ENCODE measurements at places on chromosomes 3 and 15.
A peak's percentile ranks its signal among the peaks of the same experiment; 100 is the strongest.

DNA sequence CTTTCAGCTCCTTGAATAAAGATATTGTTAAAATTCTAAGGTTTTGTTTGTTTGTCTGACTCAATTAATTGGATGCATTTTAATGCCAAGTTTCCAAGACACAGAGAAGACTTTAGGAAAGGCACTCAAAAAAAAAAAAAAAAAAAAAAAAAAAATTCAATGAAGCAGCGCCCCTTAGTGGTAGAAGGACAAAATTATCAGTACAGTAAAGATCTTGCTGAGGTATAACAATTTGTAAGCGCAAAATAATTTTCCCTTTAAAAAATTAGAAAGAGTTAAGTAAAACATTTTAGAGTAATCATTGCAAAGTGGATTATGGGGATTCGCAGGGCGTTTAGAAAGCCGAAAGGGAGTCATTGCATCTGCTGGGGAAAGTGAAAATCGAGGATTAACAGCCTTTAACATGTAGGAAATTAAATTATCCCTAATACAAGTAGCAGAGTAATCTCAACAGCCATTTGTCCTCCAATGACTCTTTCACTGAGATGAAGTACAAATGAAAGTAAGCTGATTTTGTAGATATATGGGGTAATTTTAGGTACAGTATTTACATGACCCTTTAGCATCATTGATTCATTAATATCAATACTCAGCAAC lies 5.8 kb upstream of the DIS3L start:
- DNase-seq, result no peak

GRCh38 chr3:32177702-32178198 lies 60.7 kb upstream of the CMTM8 start:
- DNase-seq, result peak; percentile 56

DNA sequence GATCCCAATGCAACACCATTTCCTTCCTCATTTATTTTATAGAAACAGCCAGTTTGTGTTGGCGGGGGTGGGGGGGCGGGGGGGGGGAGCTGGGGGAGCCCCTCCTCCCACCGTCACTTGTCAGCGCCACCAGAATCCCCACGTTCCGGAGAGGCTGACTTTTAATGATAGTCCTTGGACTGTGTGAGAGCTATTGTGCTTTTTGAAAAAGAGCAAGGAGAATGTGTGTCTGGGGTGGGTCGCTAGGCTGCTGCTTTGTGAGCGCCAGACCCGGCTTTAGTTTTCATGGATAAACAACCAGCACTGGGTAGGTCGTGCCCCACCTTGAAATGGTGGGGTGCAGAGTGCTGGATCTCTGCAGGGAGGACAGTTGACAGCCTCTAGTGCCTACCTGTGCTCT lies 135.0 kb upstream of the ONECUT1 start:
- no peak for DNase-seq

DNA sequence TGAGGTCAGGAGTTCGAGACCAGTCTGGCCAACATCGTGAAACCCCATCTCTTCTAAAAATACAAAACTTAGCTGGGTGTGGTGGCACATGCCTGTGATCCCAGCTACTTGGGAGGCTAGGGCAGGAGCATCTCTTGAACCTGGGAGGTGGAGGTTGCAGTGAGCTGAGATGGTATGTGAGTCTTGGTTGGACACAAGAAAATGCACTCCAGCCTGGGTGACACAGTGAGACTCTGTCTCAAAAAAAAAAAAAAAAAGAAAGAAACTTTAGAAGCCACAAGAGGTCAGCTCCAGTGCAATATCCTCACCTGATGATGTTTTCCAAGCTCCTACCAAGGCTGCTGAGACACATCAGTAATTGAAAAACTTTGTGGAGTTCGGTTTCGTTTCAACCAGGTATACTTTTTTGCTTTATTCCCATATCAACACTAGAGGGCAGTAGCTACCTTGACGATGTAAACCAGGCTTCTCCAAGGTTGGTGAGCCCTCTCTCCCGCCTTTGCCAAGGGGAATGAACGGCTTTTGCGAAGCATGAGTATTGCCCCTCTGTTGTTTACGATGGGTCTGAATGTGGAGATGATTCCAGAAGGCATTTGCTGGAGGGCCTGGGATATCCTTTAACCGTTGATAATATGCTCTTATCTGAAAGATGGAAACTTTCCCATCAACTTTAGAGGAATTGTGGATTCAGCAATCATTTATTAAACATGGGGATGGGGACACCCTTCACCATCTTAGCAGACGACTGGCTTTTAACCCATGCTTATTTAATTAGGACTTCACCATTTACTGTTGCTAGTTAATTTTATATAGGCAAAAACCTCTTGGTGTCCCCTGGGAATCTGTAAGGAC lies 202.8 kb downstream of the SV2B start:
- DNase-seq, result no peak

DNA sequence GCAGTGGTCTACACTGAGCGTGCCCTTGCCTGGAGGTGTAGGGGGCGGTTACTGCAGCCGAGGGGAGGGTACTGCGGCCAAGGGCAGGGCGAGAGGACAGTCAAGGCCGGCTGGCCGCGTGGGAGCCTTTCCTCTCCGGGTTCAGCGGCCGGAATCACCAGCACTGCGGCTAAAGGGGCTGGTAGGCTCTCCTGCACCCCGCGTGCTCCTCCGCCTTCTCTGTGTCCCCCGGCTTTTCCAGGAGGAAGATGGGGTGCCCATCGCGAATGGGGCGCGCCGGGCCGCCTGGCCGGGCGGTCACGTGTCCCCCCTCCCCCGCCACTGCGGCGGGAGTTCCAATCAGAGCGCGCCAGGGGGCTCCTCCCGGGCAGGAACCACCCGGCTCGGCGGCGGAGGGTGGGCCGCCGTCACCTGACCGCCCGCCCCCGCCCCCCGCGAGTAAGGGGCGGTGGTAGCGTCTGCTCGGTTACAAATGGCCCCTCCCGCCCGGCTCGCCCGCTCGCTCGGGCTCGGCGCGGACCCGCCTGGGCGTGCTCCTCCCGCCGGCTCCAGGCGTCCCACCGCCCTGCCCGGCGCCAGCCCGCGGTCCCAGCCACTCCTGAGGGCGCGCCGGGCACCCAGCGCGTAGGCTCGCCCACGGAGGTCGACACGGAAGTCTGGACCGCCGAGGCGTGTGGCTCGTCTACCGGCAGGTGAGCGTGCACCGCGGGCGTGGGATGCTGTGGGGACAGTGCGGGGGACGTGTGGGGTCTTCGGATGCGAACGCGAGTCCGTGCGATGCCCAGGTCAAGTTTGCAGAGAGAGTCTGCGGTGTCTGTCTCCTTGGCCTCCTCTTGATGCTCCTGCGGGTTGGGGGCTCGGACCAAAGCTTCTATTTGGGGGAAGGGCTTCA lies 242.6 kb upstream of the TOPAZ1 start:
- DNase-seq, result no peak

DNA sequence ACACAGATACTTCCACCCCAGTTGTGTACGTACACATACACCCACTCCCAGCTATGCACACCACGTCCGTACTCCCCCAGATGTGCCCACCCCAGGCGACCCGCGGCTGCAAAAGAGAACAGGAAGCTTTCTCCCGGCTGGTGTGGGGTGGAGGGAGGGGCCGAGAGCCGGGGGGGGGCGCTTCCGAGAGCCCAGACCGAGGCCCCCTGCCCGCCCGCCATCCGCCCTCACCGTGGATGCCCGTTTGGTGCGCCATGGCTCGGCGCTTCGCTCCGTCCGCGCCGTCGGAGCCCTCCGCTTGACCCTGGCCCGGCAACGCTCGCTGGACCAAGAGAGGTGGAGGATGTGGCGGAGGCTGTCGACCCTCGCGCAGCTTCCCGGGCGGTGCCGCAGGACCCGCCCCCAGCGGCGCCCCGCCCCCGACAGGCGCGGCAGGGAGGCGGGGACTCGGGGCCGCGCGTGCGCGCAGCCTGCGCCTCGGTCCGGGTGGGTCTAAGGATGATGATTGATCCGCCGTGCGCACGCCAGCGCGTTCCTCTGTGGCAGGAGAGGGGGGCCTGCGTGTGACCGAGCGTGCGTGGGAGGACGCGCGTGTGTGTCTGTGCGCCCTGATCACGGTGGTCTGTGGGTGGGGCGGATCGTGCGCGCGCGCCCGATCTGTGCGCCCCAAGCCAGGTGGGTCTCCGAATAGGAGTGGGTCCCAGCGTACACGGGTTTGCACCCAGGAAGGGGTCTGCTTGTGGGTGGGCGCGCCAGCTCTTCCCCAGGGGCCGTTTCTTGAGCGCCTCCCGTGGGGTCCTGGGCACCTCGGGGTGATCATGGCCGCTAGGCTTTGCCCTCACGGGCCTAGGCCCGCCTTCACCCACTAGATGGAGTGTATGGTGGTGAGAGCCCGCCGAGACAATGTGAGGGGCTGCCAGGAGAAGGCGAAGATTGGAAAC lies at the start of gene TWF2:
TWF2 (minus strand) TSS at position 398 of the 941 bp plus-strand sequence; CDS start at position 256, 142 bp downstream.
- DNase-seq, result peak; percentile 68

DNA sequence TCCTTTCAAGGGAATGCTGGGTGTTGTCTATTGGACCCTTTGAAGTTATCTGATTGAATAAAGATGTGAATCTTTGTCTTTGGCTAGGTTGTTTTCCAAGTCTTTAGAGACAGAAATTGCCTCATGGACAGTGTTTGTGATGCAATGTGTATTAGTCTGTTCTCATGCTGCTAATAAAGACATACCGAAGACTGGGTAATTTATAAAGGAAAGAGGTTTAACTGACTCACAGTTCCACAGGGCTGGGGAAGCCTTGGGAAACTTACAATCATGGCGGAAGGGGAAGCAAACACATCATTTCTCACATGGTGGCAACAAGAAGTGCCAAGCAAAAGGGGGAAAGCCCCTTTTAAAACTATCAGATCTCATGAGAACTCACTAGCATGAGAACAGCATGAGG lies 88.8 kb upstream of the PLXND1 start:
- no peak for DNase-seq

DNA sequence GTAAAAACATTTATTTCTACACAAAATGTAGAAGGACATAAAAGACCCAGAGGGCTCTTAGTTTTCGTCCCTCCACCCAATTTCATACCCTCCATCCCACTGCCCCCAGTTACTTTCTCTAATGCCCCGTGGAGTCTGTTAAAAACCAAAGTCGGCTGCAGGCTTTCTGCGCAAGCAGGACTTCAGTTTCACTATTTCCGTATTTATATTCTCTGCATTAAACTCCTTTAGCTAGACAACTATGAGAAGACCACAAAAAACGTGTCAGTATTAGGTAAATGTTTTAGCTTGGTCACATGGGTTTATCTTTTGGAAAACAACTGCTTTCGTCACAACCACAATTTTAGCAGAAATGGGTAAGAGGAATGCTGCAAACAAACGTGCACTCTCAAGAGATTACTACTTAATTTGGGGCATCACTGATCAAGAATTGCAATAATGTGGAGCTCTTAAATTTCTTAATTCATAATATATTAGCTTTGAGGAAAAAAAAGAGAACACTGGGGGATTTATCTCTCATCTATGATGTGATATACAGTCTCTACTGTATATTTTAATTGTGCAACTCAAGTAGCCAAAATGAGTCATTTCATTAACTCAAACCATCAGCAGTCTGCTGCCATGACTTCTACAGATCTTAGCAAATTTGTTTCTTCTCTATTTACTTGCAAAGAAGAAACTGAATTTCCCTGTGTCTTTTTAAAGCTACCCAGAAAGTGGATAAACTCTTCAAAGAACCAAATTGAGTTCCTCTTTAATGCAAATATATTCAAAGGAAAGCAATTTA lies 740 bp upstream of the NSMCE3 start:
- DNase-seq, result peak; percentile 41
